ENCODE measurements at places on chromosomes 1 and 21. TPM values are rescaled to one million over a fixed set of nuclear protein-coding genes. Genes with fewer than 3 reads are reported as not detected.

Gene PTAFR
- 2.7 TPM for total RNA-seq

- no peak for DNase-seq
These were observed 25.6 kb downstream of the SLC22A15 start for GRCh38 chr1:116001739-116002487.

GRCh38 chr1:247493106-247493505, 35.2 kb upstream of the OR2B11 start:
- DNase-seq = no peak

GRCh38 chr1:94004924-94005323, 95.7 kb upstream of the GCLM start:
- DNase-seq = no peak

Gene CLCA4
- not detected for total RNA-seq
